NK-92 treated with Interleukin-12 subunit alpha and Interleukin-12 subunit beta, amount 100 ng/mL, for 24 hours (cell line): ENCODE measurements at places on chromosomes 6 and 20.

GRCh38 chr6:135520781-135521180, 23.2 kb upstream of the AHI1 start:
- no peak for DNase-seq

GRCh38 chr6:56278171-56278591, 30.8 kb upstream of the COL21A1 start:
- no peak for DNase-seq

- DNase-seq = no peak
Measured at GRCh38 chr6:66103954-66104353, 396.9 kb upstream of the EYS start.

GRCh38 chr6:314377-314776, 22.1 kb downstream of the DUSP22 start:
- DNase-seq = no peak

- DNase-seq = no peak
Measured at GRCh38 chr20:36102809-36103596, 51.5 kb upstream of the EPB41L1 start.

DNA sequence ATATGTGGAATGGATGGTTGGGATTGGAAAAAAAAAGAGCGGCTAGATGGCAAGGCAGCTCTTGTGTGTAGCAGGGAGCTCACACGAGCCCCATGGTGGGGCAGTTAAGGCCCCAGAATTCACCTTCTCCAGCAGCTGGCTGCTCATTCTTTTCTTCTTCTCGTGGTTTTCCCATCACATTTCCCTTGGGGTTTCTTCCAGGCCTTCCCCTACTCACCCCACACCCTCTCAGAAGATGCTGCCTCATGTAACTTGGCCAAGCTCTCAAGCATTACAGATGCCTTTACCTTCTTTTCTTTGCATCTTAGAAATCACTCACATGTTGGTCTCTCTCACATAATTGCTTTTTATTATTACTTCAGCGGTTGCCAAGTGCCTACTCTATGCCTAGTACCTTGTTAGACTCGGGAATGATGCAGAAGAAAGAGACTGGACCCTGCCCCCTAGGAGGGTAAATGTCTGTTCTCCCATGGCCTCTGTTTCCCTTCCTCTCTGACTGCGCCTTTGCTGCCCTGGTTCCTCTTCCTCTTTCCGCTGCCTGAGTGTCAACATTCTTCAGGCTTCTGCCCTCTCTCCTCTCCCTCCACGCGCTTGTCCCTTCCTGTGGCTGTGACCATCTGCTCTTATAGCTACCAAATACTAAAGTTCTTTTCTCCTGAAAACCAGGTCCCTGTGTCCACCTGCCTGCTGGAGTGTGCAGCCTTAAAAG, 28.6 kb downstream of the PPARD start:
- no peak for DNase-seq

DNA sequence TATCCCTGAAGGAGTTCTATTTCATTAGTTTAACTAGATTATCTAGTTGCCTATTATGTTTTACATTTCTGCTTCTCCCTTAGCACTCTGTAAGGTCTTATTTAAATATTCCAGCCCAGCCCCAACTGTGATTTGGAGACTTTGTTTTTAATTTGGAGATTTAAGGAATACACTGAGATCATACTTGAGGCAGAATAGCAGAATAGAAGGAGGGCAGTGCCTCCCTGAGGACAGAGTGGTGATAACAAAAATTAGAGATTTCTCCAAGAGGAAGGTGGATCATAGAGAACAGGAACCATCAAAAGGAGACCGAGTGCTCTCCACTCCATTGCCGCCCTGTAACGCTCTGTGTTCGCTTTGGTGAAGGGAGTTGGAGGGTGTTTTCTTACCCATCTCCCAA, 14.8 kb upstream of the CD164 start:
- no peak for DNase-seq

- no peak for DNase-seq
Measured at GRCh38 chr6:167530951-167531350, 206.1 kb downstream of the TTLL2 start.

GRCh38 chr6:54776891-54777290, 69.7 kb upstream of the FAM83B start:
- no peak for DNase-seq

- no peak for DNase-seq
Measured at GRCh38 chr6:160930547-160931377, 60.8 kb upstream of the MAP3K4 start.

- DNase-seq = no peak
Measured at GRCh38 chr6:63525186-63525878, 46.9 kb upstream of the LOC128125822 start.

DNA sequence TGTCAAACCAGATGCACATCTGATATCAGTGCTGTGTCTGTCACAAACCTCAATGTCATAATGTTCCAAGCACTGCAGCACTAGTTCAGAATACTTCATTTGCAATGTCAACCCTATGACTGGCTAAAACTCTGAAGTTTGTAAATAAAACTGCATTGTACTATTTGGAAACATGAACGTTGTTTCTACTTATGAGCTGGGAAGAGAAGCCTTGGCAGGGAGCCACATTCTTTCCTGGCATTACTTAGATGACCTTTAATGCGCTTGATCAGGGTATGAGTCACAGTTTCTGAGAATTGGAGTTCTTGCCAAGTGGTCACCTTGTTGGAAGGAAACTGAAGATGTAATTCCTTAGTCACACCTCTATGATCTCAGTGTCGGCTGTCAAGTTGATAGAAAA, 664.8 kb upstream of the MMS22L start:
- DNase-seq = no peak

- DNase-seq = no peak
Measured at GRCh38 chr20:19552221-19553180, 205.6 kb upstream of the RIN2 start.

GRCh38 chr6:150008588-150008987, 16.7 kb downstream of the RAET1L start:
- DNase-seq = no peak

DNA sequence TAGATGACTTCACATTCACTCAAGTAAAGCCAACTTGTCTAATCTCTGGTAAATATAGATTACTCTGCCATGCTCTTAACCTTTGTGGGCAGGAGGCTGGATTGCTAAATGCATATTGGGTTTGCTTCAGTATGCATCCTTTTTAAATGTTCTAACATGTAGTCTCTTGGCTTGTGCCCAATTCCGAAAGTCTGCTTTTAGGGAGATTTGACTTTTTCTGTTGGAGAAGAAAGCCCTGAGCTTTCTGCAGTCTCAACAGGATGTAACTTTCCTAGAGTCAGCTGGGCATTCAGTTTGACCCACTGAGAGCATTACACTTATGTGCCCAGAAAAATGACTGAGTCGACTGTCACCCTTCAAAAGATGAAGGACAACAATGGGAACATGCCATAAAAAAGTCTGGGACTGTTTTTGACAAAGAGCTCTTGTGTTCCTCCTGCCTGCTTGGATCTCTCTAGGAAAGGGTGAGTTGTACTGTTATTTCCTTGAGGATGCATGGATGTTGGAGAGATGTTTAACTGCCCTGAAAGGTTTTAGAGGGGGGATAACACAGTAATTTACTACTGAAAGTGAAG, 299.4 kb downstream of the ZFAND3 start:
- DNase-seq = no peak

DNA sequence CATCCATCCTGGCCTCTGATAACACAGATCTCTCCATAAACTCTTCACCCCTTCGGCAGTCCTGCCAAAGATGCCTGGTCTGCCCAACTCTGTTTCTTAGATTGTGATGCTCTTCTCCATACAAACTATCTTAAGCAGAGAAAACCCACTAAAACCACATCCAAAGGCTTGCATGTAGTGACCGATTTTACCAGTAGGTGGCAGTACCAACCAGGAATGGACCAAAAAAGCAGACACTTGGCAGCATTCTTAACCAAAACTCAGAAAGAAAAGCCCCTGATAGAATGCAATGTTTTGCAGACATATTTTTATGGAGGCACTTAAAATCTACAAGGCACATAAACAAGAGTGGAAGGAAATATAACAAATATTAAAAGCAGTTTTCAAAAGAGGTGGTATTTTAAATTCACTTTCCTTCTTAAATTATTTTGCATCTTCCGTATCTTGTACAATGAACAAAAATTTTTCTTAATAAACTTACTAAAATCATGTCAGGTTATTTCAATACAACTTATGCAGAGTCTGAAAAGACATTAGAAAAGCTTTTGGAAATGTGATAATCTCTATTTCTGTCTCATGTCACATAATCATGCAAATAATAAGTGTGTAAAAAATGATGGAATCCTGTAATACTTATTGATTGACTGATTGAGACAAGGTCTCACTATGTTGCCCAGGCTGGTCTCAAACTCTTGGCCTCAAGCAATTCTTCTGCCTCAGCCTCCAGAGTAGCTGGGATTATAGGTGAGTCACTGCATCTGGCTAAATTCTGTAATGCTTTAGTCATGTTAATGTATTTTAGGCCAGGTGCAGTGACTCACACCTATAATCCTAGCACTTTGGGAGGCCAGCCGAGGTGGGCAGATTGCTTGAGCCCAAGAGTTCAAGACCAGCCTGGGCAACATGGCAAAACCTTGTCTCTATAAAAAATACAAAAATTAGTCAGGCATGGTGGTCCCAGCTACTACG, 29.4 kb downstream of the LRP11 start:
- DNase-seq = peak; percentile 11

- no peak for DNase-seq
Measured at GRCh38 chr6:54515713-54516112, 207.5 kb downstream of the TINAG start.

DNA sequence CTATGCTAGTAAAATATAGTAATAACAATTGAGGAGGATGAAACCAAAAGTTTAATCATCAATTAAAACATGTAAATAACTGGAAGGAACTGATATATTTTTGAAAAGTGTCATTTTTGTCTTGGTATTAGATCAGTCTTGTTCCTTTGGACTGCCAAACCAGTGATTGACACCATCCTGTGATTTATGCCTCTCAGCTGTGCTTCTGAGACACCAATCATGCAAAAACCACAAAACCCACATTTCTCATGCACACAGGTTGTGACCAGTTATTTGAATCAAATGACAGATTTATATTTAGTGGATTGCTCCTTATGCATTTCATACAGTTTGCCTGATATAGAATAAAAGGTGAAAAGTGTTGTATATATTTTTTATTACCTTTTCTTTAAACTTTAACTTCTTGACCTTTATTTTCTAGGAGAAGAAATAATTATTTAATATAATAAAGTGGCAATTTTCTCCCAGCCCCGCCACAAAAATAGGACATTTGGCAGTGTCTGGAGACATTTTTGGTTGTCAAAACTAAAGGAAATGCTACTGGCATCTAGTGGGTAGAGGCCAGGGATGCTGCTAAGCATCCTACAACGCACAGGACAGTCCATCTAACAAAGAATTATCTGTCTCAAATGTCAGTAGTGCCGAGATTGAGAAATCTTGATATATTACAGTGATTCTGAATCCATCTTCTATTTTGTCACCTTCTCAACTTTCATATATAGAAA, 383.6 kb downstream of the BCKDHB start:
- peak; percentile 1 for DNase-seq

DNA sequence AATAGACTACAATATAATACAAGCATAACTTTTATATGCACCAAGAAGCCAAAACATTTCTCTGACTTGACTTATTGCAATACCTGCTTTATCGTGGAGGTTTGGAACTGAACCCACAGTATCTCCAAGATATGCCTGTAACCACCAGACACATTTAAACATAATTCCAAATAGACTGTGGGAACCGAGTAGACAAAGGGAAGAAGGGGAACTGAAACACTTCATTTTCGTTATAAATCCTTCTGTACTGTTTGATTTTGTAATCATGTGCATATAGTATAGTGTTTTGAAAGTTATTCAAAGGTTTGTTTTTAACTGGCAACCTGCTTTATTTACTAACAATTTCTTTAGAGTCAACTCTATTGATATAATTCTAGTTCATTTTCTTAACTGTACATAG, 154.9 kb upstream of the BEND6 start:
- DNase-seq = no peak

GRCh38 chr6:98634569-98634968, 199.8 kb upstream of the POU3F2 start:
- DNase-seq = no peak

DNA sequence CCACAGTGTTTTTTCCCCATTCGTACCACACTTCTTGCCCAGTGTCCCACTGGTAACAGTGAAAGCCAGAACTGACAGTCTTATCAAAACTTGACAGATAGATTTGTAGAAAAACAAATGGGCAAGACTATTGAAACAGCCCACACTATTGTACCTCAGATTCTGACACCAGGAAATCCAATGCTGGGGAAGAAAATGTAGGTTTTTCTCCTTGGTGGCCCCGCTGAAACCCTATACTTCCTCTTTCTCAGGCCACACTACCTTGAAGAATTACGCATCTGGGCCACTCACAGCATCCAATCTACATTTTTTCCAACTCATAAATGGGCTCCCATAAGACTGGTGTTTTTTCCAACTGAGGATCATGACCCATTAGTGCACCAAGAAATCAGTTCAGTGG, 90.9 kb upstream of the HDDC2 start:
- no peak for DNase-seq

- DNase-seq = no peak
Measured at GRCh38 chr20:39853636-39854035, 835.4 kb downstream of the MAFB start.

DNA sequence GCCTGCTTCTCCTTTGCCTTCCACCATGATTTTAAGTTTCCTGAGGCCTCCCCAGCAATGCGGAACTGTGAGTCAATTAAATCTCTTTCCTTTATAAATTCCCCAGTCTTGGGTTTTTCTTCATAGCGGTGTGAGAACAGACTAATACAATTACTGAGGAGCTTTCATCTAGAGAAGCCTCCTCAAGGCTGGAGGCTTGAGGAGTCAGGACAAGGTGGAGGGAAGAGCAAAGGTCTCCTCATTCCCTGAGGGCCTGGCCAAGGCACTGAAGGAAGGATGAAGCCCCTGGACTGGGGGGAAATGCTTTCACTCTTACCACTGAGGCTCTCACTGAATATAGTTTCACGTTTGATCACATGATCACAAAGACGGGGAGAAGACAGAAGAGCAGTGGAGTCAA, 118.2 kb downstream of the MAN1A1 start:
- no peak for DNase-seq

- no peak for DNase-seq
Measured at GRCh38 chr20:18003897-18004296, 35.1 kb downstream of the MGME1 start.

- no peak for DNase-seq
Measured at GRCh38 chr6:144714021-144714712, 429.0 kb downstream of the UTRN start.

GRCh38 chr6:128135325-128135724, 234.5 kb upstream of the THEMIS start:
- DNase-seq = no peak

- no peak for DNase-seq
Measured at GRCh38 chr6:27062755-27063154, 184.7 kb upstream of the PRSS16 start.

DNA sequence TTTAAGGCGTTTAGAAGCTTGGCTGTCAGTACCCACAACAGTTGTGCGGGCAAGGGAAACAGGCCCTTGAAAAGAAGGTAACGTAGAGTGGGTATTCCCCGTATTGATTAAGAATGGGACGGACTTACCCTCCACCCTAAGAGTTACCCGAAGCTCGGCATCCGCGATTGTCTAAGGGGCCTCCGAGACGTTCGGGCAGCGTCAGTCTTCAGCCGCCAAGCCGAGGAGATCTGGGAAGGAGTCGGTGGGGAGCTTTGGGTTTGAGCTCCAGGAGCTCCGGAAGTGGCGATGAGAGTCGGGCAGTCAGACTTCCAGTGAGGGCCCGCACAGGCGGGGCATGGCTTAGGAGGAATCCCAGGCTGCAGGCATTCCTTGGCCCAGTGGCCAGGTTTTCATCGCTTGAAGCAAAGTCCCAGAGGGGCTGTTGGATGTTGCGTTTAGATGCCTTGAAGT, 748.2 kb upstream of the ADGRB3 start:
- no peak for DNase-seq

- DNase-seq = no peak
Measured at GRCh38 chr6:109292420-109292819, 89.8 kb downstream of the CD164 start.

GRCh38 chr20:38844963-38845362, 39.5 kb downstream of the PPP1R16B start:
- DNase-seq = no peak
